NCI-H1694 treated with DMSO at 0.1 percent for 48 hours (cell line): ENCODE measurements at places on chromosomes 5 and 9.
A peak's percentile ranks its signal among the peaks of the same experiment; 100 is the strongest.

- DNase-seq: no peak
Measured at GRCh38 chr9:19690128-19690527, 98.7 kb downstream of the SLC24A2 start.

GRCh38 chr5:93191035-93191817 is 389.8 kb downstream of the NR2F1-AS1 start:
- DNase-seq: no peak

- no peak for DNase-seq
Measured at GRCh38 chr9:16501141-16501540, 369.3 kb downstream of the BNC2 start.

DNA sequence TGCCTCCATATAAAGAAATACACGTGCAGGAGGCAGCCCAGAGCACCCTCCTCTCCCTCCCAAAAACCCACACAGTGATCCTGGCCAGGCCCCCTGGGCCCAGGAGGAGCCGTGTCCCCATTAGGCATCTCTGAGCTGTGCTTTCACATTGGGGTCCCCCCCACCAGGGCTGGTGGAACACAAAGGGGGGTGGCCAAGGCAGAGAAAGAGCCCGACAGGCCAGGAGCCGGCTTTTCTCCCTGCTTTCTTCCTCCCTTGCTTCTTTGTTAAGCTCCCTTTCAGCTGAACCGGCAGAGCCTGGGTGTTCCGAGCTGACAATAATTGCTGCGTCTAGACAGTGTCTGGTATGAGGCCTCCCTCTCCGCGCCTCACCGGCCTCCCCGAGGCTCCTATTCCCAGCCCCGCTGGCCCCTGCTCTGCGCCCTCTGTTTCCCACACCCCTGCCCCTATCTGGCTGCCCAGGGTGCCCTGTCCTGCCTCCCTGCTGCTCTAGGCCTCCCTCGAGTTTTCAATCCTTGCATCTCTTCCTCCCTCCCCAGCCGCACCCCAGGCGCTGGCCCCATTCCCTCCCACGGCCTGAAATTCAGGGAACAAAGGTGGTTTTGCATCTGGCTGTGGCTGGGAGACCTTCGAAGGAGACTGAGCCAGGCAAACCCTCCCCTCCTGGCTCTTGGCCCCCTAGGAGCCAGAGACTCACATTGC is 120.6 kb downstream of the C9orf50 start:
- DNase-seq: no peak

DNA sequence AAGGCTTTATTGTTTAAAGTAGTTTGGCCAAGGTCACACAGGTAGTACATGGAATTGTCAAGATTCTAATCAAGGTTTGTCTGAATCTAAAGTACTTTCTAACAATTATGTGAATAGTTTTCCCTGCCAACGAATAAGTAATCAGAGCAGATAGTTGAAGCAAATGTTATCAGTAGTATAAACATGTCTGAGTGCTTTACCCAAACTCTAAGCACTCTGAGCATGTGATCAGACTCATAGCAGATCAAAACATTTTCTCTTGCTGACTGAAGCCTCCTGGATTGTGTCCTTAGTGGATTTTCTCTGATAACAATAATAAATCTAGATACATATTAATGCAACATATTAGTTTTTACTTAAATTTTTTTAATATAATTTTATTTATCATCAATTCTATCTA is 995.0 kb downstream of the EFNA5 start:
- no peak for DNase-seq

- DNase-seq: no peak
Measured at GRCh38 chr5:132808866-132809265, 4.2 kb upstream of the SOWAHA start.

DNA sequence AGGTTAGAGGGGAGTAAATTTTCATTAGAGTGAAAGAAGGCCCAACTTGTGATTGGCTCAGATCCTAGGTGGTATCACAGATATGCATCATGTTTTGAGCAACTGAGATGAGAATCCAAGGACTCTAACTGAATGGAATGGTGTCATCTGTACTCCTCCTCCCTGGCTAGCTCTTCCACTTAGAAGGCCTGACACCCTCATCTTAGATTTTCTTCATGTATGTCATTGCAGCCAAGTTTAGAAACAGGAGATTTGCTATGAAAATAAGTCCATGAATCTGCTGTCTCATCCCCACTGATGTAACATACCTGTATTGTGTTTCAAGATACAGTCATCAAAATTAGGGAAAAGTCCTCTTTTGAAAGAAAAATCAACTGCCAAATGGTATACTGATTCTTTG is 54.4 kb downstream of the ITGA1 start:
- DNase-seq: no peak

- no peak for DNase-seq
Measured at GRCh38 chr5:170491479-170491878, 12.3 kb upstream of the KCNIP1 start.

- DNase-seq: no peak
Measured at GRCh38 chr9:93231121-93231694, 47.3 kb downstream of the WNK2 start.

- no peak for DNase-seq
Measured at GRCh38 chr9:83291196-83291595, 228.3 kb upstream of the RASEF start.

DNA sequence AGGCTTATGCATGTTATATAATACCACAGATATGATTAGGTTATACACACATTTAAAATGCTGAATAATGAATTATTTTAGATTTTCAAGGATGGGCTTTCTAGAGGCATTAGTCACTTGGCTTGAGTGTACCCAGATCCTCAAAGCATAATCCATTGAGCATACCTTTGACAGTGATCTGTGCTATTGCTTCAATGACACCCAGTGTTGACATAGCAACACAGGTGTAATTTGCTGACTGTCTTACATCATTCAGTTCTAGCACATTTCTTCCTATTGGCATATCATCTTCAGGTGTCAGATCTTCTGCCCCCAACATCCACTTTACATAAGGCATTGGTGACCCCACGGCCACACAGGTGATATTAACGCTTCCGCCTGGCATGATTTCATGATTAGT is 721.5 kb upstream of the DMAC1 start:
- no peak for DNase-seq

DNA sequence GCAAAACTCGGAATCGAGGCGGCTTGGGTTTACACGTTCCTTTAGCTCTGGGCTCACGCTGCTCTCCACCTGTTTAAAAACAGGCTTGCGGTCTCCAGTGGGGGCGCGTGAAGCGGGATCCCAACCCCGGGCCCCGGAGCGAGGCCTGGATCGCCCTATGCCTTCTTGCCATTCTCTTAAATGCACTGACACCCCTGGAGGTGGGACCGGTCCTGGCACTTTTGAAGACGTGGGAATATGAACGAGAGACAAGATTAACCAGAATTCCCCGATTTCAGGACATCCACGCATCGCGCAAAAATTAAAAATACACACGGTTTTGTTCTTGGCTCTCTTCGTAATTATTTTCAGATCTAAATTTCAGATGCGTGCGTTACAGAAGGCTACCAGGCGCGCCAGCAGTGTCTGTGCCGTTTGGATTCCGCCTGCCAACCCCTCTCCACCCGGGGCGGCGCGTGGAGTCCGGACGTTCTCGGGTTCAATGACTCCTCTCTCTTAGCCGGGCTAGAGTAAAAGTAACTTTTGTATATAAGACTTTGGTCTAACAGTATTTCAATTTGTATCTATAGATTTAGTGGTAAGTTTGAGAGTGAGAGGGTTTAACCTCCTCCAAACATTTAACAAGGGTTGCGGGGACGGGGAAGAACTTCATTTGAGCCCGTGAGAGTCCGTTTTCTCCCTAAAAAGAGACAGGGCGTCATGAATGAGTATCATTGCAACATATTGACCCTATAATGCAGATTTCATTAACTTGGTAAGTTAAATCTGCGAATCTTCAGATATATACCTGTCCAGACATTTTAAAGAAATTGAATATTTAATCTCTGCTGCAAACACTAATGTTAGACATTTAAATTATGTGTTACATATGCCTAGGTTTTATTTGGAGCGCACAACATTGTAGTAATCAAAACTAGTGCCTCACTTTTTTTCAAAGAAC is 3.8 kb downstream of the FOXD1 start:
- DNase-seq: no peak

DNA sequence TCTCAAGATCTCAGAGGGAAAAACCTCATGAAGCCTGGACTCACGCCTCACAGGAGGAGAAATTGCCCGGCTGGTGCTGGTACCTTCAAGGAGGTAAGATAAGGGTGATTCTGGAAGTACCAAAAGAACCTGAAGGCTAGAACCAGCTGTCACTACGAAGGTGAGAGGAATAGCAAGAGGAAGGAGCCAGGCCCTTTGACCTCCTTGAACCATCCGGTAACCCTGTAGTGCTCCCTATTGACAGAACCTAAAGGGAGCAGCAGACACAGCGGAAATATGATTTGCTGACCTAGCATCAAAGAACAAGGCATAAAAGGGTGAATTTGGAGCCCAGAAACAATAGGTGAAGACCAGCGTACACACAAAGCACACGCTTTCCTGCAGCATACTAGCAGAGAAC is 92.2 kb downstream of the DOCK8 start:
- no peak for DNase-seq

- DNase-seq: no peak
Measured at GRCh38 chr5:127650649-127651048, 1.8 kb downstream of the CTXN3 start.

GRCh38 chr9:27348785-27349697 is 52.1 kb upstream of the EQTN start:
- DNase-seq: peak; percentile 7

GRCh38 chr5:69530561-69531405 is 29.2 kb upstream of the GTF2H2C start:
- no peak for DNase-seq

GRCh38 chr9:68482548-68482947 is 58.1 kb downstream of the TMEM252 start:
- DNase-seq: no peak

DNA sequence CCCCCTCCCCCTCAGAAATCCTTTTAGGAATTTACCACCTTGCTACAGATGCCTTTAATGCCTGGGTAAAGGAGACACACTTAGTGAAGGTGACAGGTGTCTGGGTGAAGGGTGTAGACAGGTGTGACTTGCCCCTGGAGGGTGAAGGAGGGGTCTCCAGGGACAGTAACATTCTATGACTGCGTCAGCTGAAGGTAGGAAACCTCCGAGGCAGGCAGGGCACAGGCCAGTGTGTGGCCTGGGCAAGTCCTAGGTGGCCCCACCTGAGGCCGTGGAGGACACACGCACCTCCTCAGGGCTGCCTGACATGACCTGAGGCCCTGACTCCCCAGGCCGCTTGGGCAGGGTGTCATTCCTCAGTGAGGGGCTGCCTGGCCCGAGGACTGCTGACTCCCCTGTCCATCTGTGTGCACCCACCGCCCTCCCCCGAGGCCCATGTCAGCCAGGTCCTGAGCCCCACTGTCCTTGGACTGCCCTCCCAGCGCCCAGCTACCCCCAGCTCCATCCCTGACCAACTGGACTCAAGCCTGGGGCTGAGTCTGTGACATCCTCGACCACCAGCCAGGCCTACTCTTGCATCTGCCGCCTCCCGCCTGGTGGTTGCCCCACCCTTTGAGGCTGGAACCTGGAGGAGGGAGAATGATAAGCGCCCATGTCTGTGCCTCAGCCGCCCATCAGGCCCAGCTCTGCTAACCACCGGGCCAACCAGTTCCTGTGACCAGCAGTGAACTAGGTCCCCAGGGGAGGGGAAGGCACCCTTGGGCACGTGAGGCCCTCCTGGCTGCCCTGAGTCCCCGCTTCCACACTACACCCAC is 18.4 kb downstream of the CARD19 start:
- no peak for DNase-seq

DNA sequence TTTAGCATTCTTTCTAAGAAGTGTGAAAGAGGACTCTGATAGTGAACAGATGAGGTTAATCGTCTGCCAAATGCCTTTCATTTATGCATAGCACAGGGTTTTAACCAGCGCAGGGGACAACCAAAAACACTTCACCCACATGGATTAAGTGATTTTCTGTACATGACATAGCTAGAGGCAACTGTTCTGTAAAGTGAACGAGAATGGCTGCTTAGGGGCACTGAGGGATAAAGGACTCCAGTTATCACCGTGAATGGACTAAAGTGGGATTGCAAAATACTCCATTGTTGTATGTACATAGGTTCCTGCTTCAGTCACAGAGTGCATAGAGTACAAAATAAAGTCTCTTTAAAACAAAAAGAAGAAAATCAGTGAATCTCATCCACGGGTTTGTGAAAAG is 456.8 kb downstream of the DMAC1 start:
- no peak for DNase-seq

- DNase-seq: no peak
Measured at GRCh38 chr5:10673407-10673806, 87.6 kb downstream of the DAP start.
